ENCODE measurements at places on chromosomes 6 and 20. TPM values are rescaled to one million over a fixed set of nuclear protein-coding genes. Genes with fewer than 3 reads are reported as not detected.

DNA sequence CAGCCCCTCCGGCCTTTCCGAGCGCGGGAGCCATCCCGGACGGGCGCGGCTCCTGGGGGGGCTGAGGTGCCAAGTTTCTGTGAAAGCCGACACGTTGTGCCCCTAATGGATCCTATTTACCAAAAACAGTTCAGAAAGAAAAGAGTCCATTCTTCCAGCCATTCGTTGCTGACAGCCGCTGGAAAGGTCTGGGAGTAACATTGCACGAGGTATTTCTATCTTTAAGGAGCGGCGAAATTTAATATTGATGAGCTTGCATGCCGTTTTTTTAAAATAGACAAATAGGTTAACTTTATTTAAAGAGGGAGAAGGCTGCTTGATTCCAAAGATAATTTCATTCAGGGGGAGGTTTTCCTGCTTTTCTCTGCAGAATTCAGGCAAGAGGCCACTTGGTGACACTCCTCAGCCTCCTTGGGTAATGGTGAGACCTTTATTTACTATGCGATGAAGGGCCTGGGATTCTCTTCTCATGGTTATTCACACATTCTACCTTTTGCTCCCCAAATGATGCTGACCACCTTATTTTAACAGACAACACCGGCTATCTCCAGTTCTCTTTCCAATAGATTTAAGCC lies 988 bp downstream of the TIAM2 start:
- H3K27me3 ChIP-seq, result peaks cover 22% of the 10 kb centered on the region
- peak overlapping the region; percentile 67 for H3K4me3 ChIP-seq
- peak overlapping the region; percentile 64 for H3K27ac ChIP-seq
- no peaks in the 10 kb centered on the region for H3K36me3 ChIP-seq
- peaks cover 15% of the 10 kb centered on the region for H3K4me1 ChIP-seq

DNA sequence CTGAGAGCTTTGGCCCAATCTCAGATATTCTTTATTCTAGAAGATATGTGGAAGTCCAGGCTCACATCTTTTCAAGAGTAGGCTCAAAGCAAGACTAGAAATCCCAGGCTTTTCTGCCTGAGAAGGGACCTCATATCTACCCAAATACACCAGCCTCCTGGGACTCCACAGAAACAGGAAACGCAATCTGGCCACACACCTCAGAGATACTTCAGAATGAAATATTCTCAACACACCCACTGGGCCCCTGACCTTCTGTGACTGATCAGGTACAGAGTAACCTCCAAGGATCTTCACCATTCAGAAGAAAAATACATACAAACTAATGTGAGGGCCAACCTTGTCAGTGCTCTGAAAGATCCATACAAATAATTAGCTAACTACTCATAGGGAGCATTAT lies 183.2 kb downstream of the HIVEP2 start:
- H3K4me1 ChIP-seq, result peaks cover 12% of the 10 kb centered on the region
- no peak for DNase-seq
- peaks cover 65% of the 10 kb centered on the region for H3K36me3 ChIP-seq
- H3K4me3 ChIP-seq, result no peak overlapping the region
- peak overlapping the region; percentile 16 for H3K27ac ChIP-seq

DNA sequence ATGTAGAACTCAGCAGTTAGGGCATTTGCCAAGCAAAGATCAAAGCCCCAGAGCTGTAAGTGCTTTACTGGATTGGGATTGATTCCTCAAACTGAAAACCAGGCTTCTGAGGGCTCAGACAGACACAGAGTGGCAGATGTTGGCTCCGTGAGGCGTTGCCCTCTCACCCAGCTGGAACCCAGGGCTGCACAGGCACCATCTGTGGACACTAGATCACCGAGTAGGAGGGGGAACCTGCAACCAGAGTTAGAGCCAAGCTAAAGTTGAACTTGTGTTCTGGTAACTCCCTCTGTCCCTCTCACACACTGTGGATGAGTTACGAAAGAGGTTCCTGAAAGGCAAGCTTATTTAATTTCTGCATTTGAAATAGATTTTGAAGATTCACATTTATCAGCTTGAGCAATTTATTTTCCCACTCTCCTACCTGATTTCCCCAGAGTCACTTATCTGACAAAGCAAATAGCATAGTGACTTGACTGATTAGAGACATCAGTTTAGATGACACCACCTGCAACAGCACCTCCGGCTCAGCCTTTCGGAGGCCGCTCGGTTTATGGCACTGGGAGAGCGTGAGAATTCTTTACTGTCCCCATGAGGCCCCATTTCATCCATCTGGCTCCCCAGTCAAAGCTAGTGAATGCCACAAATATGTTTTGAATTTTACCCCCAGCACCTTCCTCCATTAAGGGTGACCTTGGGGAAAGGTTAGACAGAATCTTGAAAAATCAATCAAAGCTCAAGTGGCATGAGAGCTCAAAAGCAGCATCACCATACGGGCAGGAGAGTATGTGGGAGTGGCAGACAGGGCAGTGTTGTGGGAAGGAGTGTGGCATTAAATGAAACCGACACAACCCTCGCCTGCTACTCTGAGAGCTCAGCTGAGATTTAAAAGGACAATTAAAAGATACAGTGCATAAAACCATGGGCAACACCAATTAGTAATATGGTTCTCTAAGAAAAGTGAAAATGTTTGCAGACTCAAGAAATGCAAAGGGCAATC lies 48.5 kb downstream of the RPF2 start:
- no peak overlapping the region for H3K4me3 ChIP-seq
- H3K4me1 ChIP-seq, result peaks cover 2% of the 10 kb centered on the region
- DNase-seq, result no peak
- H3K27me3 ChIP-seq, result no peaks in the 10 kb centered on the region
- no peak overlapping the region for H3K27ac ChIP-seq

COL10A1 gene
- total RNA-seq, result not detected

DNA sequence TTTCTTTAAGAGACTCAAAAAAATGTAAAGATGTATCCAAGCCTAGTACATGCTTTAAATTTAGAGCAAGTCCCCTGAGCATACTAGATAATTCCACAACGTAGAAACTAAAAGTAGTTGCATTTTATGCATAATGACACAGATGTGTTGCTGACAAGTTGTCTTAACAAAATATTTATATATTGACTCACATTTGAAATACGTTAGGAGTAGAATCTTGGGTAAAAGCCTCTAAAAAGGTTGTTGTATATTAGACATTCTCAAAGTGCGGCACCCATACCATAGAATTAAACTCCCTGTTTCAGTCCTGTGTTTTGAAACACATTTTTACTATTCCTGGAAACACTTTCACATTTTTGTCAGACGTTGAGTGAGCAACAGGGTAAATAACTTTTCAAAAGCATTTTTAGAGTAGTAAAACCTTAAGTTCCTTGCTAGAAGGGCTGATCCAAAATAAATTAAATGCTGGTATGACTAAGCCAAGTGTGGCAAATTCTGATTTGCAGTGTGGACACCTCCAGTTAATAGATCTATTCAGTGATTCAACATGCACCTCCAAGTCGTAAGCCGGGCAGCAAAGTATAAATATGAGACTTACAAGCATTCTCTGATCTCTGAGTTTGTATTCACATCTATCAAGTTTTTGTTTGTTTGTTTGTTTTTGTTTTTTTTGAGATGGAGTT lies 97.5 kb downstream of the GMDS start:
- no peaks in the 10 kb centered on the region for H3K4me1 ChIP-seq
- H3K36me3 ChIP-seq, result no peaks in the 10 kb centered on the region
- H3K27ac ChIP-seq, result no peak overlapping the region
- H3K27me3 ChIP-seq, result no peaks in the 10 kb centered on the region

DNA sequence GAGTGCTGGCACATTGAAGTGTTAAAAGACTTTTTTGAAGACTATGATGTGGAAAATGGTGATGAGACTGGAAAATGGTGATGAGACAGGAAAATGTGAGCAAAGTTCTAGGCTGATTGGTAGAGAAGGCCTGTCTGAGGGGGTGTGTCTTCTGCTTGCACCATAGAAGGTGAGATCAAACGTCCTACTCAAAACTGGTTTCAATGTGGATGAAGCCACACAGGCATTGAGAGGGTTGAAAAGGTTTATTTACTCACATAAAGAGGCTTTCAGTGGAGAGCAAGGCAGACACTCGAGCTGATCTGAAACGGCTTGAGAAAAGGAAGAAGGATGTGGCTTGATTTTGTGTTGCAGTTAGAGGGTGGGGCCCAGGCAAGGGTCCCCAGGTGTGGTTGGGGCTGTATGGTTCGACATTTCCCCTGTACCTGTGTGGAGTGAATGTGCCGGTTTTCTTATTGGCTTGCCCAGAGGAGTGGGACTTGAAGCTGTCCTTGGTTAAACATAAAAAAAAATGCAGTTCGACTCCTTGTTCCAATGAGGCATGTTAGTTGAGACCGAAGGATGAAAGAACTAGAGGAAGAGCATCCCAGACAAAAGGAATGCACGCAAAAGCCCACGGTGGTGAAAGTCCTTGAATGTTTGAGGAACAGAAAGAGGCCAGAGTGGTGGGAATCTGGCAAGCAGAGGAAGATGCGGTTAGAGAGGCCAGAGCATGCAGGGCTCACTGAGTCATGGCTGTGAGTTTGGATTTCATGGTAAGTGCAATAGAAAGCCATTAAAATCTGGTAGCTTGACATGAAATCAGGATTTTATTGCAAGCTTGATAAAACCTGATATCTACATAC lies 172.3 kb downstream of the EPM2A start:
- H3K27me3 ChIP-seq, result no peaks in the 10 kb centered on the region
- no peaks in the 10 kb centered on the region for H3K36me3 ChIP-seq
- DNase-seq, result no peak

CALHM6 gene
- 24.8 TPM for total RNA-seq

HLA-DQB1 gene
- 1.5 TPM for total RNA-seq

OSBPL2 gene
- total RNA-seq, result 29.0 TPM

- H3K27ac ChIP-seq, result no peak overlapping the region
- DNase-seq, result no peak
- H3K36me3 ChIP-seq, result peaks cover 2% of the 10 kb centered on the region
Observed at GRCh38 chr6:168619560-168620314, 178.8 kb downstream of the SMOC2 start.

COMMD7 gene
- 36.3 TPM for total RNA-seq

GRCh38 chr6:53864781-53865180 lies 70.0 kb downstream of the LRRC1 start:
- H3K27ac ChIP-seq, result no peak overlapping the region
- no peaks in the 10 kb centered on the region for H3K36me3 ChIP-seq
- H3K4me1 ChIP-seq, result no peaks in the 10 kb centered on the region
- H3K4me3 ChIP-seq, result no peak overlapping the region
- DNase-seq, result no peak

LRRC73 gene
- total RNA-seq, result 0.14 TPM

TDRD6 gene
- total RNA-seq, result not detected

HIVEP2 gene
- total RNA-seq, result 28.0 TPM

GRCh38 chr20:58361481-58362205 lies 27.4 kb upstream of the VAPB start:
- no peaks in the 10 kb centered on the region for H3K4me1 ChIP-seq
- no peak overlapping the region for H3K27ac ChIP-seq
- no peak for DNase-seq
- H3K4me3 ChIP-seq, result no peak overlapping the region
- H3K36me3 ChIP-seq, result peaks cover 43% of the 10 kb centered on the region
- H3K27me3 ChIP-seq, result no peaks in the 10 kb centered on the region

SNX14 gene
- 47.1 TPM for total RNA-seq

- no peaks in the 10 kb centered on the region for H3K27me3 ChIP-seq
- H3K4me3 ChIP-seq, result peak overlapping the region; percentile 93
Observed at GRCh38 chr20:36573798-36574365, 485 bp downstream of the TGIF2 start.
